ENCODE measurements at places on chromosomes 5 and 9.

GRCh38 chr9:89360465-89360864 lies 42.2 kb downstream of the SECISBP2 start:
- no peak for DNase-seq

DNA sequence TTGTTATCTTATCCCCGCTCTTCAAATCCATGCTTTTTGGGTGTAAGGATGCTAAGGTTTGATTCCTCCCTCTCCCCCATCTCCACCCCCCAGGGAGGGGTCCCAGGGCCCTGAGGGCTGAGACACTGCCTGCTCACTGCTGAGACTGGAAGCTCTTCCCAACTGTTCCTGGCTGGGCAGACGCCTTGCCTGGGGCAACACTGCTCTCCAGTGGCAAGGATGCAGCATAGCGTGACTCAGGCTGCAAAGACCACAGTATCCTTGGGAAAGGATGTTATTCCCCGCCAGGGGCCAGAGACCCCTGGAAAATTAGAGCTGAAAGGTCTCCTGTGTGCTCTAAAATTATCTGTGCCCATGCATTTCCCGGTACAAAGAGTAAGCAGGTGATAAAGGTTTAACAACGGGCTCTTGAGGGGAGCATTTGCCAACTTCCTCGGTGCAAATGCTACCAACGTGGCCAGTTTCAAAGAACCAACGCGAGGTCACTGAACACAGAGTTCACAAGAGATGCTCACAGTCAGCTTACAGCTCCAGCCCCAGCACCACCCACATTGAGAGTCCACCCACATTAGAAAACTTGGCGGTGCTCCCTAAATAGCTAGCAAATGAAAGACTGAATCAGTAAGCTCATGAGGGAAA lies 271.9 kb downstream of the NSG2 start:
- no peak for DNase-seq

GRCh38 chr9:23644326-23644725 lies 181.7 kb downstream of the ELAVL2 start:
- no peak for DNase-seq

DNA sequence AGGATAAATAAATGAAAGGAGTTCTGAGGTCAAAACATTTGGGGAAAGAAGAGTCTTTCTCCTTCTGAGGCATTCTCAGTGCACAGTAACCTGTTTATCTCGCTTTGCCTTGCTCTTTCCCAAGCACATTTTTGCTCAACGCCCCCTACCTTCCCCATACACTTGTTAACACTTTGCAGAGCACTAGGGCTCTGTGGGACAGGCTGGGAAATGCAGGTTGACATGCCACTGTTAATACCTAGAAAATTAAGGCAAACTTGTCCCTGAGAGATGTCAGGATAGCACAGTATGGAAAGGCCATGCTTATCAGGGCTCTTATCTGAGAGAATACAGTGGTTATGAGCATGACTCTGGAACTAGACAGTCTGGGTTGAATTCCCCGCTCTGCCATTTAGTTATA lies 152.0 kb downstream of the DOCK8 start:
- DNase-seq: no peak

GRCh38 chr9:95363051-95363841 lies 45.7 kb upstream of the FANCC start:
- DNase-seq: no peak

GRCh38 chr9:14400658-14400995 lies 86.7 kb upstream of the NFIB start:
- no peak for DNase-seq

DNA sequence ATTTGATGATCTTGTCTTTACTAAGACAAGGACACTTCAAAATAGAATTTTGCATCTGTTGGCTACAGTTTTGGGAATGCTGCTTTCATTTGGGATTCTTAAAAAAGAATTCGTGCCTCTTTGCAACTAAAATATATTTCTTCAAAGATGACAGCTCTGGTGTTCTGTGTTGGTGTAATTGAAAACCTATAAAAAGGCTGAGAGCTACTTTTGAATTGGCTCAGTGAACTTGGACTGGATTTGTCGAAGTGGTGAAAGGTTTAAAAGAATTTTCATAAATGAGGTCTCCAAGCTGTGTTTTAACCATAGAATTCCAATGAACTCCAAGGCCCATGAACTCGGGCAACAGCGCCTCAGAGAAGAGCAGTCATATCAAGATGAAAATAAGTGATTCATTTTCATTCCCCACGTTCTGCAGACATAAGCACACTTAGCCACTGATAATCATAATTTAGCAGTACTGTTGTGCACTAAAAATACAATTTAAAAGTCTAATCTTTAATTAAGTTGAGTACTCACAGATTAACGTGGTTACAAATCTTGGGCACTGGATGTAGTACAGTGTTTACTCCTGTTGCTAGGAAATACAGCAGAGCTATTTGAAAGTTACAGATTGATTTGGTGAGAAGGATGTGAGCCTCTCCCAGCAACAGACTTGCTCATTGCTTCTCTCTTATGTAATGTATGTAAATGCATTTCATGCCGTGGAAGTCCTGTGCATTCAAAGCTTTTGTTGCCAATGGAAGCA lies 10.9 kb downstream of the SNCAIP start:
- no peak for DNase-seq

DNA sequence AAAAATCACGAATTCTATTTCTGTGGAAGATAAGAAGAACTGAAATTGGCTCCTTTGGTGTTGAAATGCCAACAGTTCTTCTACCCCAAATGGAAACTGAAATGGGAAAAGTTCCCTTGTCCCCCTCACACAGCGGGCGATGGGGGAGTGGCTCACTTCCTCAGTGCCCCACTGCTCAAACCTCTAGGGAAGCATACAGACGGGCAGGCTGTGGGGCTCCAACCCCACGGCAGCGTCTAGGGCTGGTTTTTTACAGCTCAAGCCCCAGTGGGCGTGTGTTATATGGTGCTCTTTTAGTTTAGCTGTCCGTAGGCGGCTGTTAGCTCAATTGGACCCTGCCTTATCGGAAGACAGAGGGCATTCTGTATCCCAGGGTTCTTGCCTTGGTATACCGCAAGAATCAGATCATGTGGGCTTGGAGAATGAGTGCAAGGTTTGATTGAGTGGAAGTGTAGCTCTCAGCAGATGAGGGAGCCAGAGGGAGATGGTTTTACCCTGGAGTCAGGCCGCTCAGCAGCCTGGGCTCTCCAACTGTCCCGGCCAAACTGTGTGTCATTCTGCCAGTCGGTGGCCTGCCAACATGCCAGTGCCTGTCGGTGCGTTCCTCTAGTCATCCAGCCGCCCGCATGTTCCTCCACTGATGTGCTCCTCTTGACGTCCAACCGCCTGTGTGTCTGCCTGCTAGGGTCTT lies 166.3 kb upstream of the ZNF608 start:
- DNase-seq: no peak

GRCh38 chr5:134964359-134965270 lies 3.1 kb upstream of the CATSPER3 start:
- no peak for DNase-seq

GRCh38 chr5:930866-931265 lies 38.2 kb downstream of the TRIP13 start:
- DNase-seq: no peak

- no peak for DNase-seq
These were observed 145.3 kb upstream of the RAPGEF1 start for GRCh38 chr9:131885144-131885609.

All from stimulated activated CD4-positive, alpha-beta T cell treated with anti-CD3 and anti-CD28 coated beads, Interleukin-4, amount 100 ng/mL, for 48 hours (primary cell).